NCI-H187 (cell line): ENCODE measurements at places on chromosomes 4 and X.

DNA sequence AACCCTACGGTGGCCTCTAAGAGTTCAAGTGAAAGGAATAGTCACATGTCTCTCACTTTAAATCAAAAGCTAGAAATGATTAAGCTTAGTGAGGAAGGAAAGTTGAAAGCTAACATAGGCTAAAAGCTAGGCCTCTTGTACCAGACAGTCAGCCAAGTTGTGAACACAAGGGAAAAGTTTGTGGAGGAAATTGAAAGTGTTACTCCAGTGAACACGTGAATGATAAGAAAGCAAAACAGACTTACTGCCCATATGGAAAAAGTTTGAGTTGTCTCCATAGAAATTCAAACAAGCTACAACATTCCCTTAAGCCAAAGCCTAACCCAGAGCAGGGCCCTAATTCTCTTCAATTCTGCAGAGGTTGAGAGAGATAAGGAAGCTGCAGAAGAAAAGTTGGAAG, 51.5 kb upstream of the RAB9B start:
- DNase-seq = no peak

- no peak for DNase-seq
Observed at GRCh38 chr4:118740869-118741268, 55.7 kb downstream of the METTL14 start.

DNA sequence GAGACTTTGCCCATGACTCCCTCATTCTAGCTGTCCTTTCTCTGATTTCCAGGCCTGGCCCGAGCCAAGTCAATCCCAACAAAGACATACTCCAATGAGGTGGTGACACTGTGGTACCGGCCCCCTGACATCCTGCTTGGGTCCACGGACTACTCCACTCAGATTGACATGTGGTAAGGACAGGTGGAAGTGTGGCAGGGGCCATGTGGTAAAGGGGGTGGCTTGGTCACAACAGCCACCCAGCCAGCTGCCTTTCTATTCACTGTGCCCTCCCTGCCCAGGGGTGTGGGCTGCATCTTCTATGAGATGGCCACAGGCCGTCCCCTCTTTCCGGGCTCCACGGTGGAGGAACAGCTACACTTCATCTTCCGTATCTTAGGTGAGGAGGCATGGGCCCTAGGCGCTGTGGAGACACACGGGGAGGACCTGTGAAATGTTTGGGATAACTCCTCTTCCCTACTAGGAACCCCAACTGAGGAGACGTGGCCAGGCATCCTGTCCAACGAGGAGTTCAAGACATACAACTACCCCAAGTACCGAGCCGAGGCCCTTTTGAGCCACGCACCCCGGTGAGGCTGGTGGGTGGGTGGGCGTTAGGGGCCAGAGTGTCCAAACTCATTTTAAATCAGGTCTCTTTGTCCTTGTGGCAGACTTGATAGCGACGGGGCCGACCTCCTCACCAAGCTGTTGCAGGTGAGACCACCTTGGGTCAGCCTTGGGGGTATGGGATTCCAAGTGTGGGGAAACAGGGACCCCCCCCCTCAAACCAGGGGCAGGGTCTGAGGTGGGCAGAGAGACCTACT, 6.1 kb upstream of the USP11 start:
- no peak for DNase-seq

GRCh38 chr4:78379991-78380729, 171.4 kb upstream of the ANXA3 start:
- DNase-seq = no peak

DNA sequence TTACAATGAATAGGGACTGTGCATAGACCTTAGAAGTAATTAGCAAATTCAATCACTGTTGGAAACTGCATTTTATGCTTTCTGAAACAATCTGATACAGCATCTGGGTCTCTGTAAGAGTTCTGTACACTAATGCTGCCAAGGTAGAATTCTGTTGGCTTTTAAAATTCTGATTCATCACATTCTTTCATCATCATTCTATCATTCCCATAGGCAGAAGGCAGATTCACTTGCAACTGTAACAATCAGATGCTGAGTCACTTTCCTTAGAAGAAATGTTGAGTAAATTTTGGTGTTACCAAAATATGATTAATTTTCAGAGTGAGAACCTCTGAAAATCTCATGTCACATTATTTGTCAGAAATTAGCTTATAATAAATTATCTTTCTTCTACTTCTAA, 267.2 kb downstream of the MAPK10 start:
- DNase-seq = no peak

GRCh38 chr4:177582992-177583391, 140.8 kb upstream of the AGA start:
- DNase-seq = no peak

DNA sequence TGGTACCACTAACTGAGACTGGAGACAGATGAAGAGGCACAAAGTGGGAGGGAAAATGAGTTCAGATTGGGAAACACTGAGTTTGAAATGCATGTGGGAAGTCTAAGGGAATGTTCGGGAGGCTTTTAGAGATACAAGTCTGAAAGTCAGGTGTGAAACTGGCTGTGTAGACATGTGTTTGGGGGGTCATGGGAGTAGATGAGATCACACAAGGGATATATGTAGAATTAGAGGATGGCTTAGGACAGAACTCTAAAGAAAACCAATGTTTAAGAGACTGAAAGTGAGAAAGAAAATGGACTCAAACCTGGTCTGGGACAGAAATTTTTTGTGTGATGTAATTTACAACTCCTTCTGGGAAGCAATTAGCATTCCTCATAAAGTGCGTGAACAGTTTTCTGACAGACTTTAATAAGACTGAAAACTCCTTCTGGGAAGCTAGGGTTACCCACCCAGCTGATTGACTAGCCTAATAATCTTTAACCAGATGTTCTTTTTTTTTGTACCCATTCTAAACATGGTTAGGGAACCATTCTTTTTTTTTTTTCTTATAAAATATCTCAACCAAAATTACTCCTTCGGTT, 8.7 kb upstream of the JADE1 start:
- no peak for DNase-seq

DNA sequence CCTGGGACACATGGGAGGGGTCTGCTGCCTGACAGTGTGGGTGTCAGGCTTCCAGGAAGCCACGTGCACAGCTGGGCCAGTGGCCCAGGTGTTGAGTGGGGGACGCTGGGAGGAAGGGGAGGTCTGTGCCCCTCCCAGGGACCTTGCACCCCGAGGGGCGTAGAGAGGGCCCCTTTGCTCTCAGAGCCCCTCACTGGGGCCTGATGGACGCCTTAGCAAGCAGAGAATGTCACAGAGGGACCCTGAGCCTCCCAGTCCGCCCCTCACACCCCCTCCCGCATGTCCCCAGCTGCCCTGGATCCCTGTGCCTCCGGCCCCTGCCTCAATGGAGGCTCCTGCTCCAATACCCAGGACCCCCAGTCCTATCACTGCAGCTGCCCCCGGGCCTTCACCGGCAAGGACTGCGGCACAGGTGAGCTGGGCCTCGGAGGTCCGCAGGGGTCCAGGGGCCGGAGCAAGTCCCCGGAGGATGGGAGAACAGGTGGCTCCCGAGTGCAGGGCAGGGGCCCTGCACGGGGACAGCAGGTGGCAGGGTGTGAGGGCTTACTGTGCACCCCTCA, 2.1 kb downstream of the HGFAC start:
- DNase-seq = no peak
